Large intestine (tissue), 12 donors: ENCODE measurements at places on chromosomes 2 and 18. TPM values are rescaled to one million over a fixed set of nuclear protein-coding genes. Genes with fewer than 3 reads are reported as not detected.

The COL4A3 gene
- polyA plus RNA-seq, result 0.19 TPM

The DCDC2C gene
- polyA plus RNA-seq, result 0.33 TPM

DNA sequence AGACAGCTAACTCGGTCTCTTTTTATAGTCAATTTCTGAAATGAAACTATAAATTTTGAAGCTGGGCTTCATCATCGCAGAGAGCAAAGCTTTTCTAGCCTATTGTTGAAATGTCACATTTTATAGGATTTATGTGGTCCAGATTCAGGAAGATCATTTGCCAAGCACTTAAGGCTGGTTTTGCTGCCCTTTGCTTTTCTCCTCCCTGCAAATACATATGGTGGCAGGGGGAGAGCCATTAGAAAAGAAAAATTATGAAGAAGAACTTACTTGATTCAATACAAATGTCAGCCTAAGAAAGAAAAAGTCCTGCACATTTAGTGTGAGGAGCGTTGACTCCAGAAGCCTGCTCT is 206.9 kb upstream of the NRP2 start:
- no peak for DNase-seq
- no peak overlapping the region for H3K27ac ChIP-seq
- no peaks in the 10 kb centered on the region for H3K27me3 ChIP-seq
- H3K36me3 ChIP-seq, result no peaks in the 10 kb centered on the region
- H3K4me3 ChIP-seq, result no peak overlapping the region

DNA sequence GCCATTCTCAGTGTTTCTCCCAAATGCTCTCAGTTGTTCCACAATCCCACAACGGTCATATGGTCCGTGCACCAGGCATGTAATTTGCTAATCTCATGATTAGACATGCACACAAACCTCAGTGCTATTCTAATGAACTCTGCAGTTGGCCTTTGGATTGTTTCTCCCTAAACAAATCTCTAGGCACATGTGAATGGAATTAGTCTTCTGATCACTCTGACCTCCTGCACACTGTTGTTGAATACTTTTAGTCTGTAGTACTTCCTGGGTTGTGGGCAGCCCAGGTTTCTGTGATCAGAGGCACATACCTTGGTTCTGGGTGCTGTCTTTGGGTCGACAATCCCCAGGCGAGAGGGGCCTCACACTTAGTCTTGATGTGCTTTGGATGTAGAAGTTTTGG is 498.7 kb upstream of the SPRED2 start:
- no peaks in the 10 kb centered on the region for H3K4me1 ChIP-seq
- H3K27me3 ChIP-seq, result no peaks in the 10 kb centered on the region
- no peak for DNase-seq
- H3K4me3 ChIP-seq, result no peak overlapping the region
- no peaks in the 10 kb centered on the region for H3K36me3 ChIP-seq

DNA sequence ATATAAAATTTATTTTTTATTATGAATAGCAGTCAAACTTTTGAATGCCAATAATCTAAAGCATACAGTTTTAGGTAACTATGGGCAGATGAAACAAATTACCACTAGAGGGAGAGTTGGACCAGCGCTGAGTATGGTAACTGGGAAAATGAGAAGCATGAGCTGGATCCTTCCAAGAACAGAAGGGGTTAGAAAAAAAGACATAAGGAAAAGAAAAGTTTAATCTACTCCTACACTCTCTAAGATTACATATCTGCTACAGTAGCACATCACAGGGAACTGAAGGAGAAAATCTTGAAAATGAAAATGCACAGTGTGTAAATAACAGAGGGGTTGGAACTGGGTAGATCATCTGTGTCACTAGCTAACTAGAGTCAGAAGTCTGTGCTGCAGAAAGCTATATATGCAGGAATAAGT is 15.5 kb downstream of the REG3G start:
- peak; percentile 51 for DNase-seq
- no peaks in the 10 kb centered on the region for H3K4me1 ChIP-seq
- H3K4me3 ChIP-seq, result no peak overlapping the region
- no peaks in the 10 kb centered on the region for H3K27me3 ChIP-seq
- H3K36me3 ChIP-seq, result no peaks in the 10 kb centered on the region

GRCh38 chr18:21823848-21824247 is 83.3 kb downstream of the MIB1 start:
- H3K27me3 ChIP-seq, result no peaks in the 10 kb centered on the region
- peaks cover 12% of the 10 kb centered on the region for H3K36me3 ChIP-seq
- DNase-seq, result no peak
- H3K4me3 ChIP-seq, result no peak overlapping the region

GRCh38 chr2:16203069-16203468 is 262.7 kb downstream of the MYCN start:
- no peak overlapping the region for H3K4me3 ChIP-seq
- H3K4me1 ChIP-seq, result peaks cover 22% of the 10 kb centered on the region
- peak; percentile 64 for DNase-seq
- H3K36me3 ChIP-seq, result no peaks in the 10 kb centered on the region
- peak overlapping the region; percentile 69 for H3K27ac ChIP-seq

GRCh38 chr2:107462181-107462580 is 364.5 kb upstream of the RGPD4 start:
- no peak overlapping the region for H3K27ac ChIP-seq
- no peaks in the 10 kb centered on the region for H3K27me3 ChIP-seq
- H3K4me3 ChIP-seq, result no peak overlapping the region
- no peaks in the 10 kb centered on the region for H3K4me1 ChIP-seq
- DNase-seq, result no peak

GRCh38 chr2:221851531-221852045 is 279.5 kb upstream of the EPHA4 start:
- H3K4me3 ChIP-seq, result no peak overlapping the region
- H3K4me1 ChIP-seq, result no peaks in the 10 kb centered on the region
- DNase-seq, result no peak
- no peaks in the 10 kb centered on the region for H3K36me3 ChIP-seq
- H3K27me3 ChIP-seq, result no peaks in the 10 kb centered on the region
- H3K27ac ChIP-seq, result no peak overlapping the region
